Stimulated activated naive CD4-positive, alpha-beta T cell treated with Interleukin-2 at 50 U/mL for 16 hours (primary cell): ENCODE measurements at places on chromosomes 12 and 14.

DNA sequence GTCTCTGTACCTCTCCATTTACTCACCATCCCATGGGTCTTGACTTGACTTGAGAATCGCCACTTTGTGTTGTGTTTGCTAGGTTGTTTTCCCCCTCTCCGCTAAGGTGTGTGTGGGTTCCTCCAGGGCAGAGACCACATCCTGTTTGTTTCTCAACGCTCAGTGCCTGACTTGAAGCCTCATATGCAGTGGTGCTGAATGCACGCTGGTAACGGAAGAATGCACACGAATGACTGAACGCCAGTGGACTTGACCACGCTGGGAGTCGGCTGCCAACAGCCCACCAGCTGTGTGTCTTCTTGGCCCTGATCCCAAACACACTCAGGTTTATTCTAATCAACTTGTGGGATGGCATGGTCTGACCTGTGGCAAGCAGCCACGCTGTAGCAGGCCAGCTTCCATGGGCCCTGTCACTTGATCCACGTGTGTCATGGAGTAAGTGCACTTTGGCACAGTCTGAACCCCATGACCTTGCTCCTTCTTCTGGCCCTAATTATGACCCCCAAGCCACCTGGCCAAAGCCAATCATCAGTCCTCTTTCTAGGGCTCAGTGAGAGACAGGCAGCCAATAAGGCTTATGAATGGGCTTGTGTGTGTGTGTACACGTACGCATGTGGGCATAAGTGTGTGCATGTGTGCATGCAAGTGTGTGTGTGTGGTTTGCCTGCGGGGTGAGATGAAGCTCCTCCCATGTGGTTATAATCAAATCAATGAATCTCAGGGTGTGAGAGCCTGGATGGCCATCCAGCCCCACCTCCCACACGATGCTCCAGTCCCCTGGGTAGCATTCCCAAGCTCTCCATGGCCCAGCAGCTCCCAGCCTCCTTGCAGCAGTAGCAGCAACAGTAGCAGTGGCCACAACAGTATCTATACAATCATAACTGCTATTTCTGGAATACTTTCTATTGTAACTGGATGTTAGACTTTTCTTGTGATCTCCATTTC is 6.4 kb upstream of the TC2N start:
- DNase-seq, result peak; percentile 67

- DNase-seq, result no peak
These were observed 141.0 kb downstream of the PTPN11 start for GRCh38 chr12:112559784-112560183.

GRCh38 chr12:105850103-105850968 is 288.4 kb downstream of the NUAK1 start:
- no peak for DNase-seq

DNA sequence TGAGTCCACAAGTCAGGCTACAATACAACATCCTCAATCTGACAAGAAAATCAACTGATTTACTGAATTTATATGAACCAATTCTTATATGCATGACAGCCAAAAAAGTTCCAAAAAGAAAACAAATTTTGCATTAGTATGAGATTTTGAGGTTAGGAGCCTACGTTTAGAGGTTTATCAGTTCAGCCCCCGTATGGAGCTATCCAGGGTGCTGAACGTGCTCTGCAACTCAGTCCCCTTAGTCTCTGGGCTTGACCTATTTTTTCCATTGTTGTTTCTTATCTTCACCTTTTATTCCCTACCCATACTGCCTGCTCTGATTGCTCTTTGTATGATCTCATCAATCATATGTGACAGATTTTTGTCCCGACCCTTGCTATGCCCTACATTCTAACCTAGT is 693.0 kb downstream of the NRXN3 start:
- DNase-seq, result no peak

DNA sequence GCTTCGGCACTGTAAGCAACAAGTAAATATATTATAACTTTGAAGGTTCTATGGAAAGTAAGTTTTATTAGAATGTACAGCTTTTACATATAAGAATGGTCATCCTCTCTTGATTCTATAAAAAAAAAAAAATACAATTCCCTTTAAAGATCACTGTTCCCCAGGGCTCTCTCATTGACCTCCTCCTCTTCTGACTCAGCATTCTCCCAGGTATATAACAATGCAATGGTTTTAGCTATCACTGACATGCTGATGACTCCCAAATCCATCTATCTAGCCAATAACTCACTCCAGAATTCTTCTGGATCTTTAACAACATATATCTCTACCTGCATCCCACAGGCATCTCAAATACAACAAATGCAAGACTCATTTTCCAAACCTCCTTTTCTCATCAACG is 62.7 kb downstream of the EEA1 start:
- no peak for DNase-seq

DNA sequence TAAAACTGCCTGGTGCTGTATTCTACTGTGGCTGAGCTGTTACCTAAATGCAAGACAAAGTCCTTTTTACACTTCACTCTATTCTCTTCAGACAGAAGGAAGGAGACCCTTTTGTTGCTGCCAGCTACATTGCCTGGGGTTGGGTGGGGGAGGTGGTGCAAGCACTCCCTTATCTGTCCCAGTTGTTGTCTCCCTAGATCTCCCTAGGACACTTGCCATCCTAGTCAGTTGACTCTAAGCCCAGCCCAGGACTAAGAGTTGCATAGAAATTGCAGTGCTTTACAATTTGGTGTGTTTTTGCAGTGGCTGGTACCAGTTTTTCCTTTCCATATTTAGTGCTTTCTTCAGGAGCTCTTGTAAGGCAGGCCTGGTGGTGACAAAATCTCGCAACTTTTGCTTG is 35.1 kb downstream of the SCYL2 start:
- no peak for DNase-seq

GRCh38 chr14:75274899-75275569 is 3.6 kb upstream of the FOS start:
- DNase-seq, result peak; percentile 15

DNA sequence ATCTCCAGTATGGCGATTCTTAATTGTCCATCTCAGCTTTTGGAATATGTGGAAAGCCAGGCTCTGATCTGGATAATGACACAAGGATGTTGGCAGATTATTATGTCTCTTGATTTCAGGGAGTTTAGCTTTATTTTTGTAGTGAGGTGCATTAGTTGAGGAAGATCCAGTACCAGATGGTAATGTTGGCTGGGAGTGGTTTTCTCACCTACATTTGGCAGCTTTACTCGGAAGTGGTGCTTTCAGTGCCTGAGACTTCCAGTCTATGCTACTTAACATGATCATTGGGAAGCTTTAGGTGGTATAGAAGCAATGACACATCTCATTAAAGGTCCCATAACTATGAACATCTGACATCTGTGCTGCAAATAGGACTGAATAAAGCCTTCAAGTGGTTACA is 7.5 kb downstream of the SLC15A5 start:
- no peak for DNase-seq

GRCh38 chr14:104096318-104096717 is 10.8 kb downstream of the ASPG start:
- DNase-seq, result no peak

DNA sequence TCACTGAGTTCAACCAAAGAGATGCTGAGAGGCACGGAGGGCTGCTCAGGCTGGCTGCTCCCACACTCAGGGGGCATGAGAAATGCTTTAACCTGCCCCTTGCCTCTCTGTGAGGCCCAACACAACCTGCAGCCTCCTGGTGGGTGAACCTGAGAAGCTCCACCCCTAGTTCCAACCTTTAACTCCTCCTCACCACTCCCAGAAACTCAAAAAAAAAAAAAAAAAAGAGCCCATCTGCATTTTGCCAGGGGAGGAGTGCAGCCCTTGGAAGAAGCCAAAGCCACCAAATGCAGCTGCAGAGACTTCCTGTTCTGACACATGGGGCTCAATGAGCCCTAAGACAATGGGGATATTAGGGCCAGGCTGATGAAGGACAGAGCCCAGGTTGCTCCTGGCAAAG is 8.9 kb downstream of the KRT4 start:
- no peak for DNase-seq

DNA sequence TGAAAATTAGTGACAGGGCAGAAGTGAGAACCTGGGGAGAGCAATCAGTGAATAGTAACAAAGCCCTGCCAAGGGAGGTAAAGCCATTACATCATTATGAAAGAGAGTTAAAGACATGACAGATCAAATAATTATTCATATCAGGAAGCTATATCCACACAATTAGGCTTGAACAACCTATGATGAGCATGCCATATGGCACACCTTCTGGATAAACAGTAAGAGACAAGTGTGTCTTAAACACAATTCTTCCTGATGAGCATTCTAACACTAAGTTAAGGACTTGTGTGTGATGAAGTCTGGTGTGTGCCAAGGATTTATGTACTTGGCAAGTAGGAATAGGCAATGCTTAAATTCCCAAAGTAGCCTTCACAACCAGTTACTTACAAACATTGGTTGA is 76.1 kb downstream of the GALNT4 start:
- DNase-seq, result no peak

- DNase-seq, result no peak
These were observed 29.6 kb downstream of the BEGAIN start for GRCh38 chr14:100557658-100558057.

DNA sequence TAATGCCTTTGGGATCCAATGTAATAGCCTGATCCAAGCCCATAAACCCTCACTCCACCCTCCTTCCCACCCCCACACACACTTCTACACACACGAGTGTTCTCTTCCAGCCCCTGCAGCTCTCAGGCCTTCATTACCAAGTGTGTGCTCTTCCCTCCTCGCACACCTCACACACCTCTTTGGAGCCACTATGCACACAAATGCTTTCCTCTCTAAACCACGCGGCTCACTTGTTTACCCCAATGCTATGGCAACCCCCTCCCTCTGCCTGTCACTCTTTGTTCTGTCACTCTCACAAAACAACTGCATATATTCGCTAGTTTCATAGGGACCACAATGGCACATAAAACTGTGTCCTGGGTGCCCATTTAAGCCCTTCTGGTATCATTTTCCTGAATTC is 35.1 kb downstream of the PPP2R5E start:
- DNase-seq, result no peak

GRCh38 chr14:50037852-50038251 is 78.5 kb downstream of the VCPKMT start:
- no peak for DNase-seq

DNA sequence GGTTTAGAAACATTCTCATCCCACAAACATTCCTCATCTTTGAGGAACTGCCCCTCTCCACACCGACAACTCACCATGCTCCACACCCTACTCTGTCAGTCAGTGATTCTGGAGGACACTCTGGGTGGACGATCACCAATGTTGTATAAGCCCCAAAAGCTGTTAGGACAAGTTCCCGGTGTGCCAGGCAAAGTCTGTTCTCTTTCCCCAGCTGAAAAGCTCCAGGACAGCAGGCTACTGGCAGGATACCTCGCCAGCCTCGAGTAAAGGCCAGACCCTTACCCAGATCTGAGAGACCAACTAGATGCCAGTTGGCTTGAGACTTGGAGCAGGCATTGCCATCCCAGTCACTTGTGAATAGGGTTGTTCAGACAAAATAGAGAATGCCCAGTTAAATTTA is 12.0 kb downstream of the KRT5 start:
- no peak for DNase-seq

DNA sequence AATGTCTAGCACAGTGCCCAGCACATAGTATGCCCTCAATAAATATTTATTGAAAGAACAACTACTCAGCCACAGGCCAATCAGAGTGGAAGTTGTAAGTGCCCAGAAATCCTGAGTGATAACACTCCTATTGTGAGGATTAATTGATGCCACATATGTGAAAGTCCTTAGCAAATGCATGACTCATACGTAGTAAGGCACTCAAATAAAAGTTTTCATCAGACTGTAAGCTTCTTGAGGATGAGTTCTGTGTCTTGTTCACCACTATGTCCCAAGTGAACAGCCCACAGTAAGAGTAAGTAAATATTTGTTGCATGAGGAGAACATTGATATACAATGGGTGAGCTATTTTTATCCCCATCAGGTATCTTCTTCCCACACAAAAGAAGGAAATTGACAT is 24.7 kb upstream of the ANO6 start:
- no peak for DNase-seq

DNA sequence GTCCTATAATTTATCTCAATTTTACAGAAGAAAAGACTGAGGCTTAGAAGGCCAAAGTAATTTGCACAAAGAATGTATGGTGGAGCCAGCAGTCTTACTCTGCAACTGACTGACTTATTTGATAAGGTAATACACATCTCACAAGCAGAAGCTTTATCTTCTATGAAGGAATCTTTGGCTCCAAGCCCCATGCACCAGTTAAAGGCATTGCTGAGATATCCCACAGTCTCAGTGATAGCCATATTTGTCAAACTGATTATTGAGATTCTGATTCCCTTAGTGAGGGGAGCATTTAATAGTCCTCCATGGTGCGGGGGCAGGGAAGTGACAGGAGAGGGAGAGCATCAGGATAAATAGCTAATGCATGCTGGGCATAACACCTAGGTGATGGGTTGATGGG is 60.4 kb upstream of the GRIP1 start:
- DNase-seq, result no peak

GRCh38 chr12:11906286-11906935 is 164.3 kb upstream of the BCL2L14 start:
- DNase-seq, result no peak

GRCh38 chr12:34403706-34404376 is 381.5 kb downstream of the ALG10 start:
- no peak for DNase-seq

DNA sequence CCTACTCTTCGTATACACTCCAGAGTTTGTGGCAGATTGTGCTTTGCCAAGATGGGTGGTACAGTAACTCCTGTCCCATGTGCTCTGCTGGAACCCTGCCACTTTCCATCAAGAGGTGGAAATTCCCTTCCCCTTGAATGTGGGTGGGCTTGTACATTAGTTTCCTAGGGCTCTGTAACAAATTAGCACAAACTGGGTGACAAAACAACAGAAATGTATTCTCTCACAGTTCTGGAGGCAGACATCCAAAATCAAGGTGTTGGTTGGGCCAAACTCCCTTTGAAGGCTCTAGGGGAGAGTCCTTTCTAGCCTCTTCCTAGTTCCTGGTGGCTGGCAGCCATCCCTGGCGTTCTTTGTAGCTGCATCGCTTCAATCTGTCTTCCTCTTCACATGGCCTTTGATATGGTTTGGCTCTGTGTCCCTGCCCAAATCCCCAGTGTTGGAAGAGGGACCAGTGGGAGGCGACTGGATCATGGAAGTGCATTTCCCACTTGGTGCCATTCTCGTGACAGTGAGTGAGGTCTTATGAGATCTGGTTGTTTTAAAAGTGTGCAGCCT is 117.5 kb downstream of the VRK1 start:
- no peak for DNase-seq

DNA sequence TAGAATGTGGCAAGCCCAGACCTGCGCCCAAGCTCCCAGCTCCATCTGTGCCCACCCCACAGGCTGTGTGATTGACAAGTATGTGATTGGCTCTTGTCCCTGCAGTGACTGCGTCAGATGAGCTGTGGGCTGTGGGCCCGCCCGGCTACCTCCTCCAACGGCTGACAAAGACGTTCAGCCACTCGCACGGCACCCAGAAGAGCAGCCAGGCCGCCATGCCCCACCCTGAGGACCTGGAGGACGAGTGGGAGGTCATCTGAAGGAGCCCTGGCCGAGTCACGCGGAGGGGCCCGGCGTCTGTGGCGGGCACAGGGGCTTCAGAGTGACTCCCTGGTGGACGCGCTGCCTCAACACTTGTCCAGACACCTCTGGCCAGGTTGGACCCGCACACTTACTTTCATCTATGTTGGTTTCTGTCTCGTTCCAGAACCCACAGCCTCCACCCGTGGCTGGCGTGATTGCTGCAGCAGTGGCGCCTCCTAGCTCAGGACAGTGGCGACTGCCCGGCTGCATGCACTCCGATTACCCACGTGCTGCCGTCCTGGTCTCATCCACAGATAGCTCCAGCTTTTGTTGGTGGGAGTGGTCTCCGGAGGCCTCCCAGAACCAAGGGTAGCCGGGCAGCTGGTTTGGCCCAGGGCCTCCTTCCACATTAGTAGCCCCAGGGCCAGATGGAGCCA is 11.4 kb downstream of the ANKRD9 start:
- DNase-seq, result no peak
